ENCODE measurements at places on chromosomes 5 and 9. TPM values are rescaled to one million over a fixed set of nuclear protein-coding genes. Genes with fewer than 3 reads are reported as not detected.
A peak's percentile ranks its signal among the peaks of the same experiment; 100 is the strongest.

The LOX gene
- 0.65 TPM for total RNA-seq

DNA sequence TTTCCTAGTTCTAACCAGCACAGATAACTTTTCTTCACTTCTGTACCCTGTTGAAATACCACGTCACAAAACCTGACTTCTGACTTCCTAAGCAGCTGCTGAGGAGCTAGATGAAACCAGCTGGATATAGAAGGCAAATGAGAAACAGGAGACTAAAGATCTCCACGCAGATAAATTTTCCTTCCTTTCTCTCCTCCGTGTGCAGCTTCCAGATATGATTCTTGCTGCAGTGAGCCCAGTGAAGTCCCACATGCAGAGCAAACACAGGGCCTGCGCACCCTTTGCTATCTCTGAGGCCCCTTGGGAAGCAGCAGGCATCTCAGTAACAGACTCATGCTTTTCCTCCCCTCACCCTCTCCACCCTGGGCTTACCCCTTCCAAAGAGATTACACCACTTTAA is 1638.3 kb downstream of the MAT2B start:
- no peaks in the 10 kb centered on the region for H3K27me3 ChIP-seq
- no peak overlapping the region for H3K27ac ChIP-seq
- H3K4me1 ChIP-seq: no peaks in the 10 kb centered on the region
- no peak for DNase-seq

DNA sequence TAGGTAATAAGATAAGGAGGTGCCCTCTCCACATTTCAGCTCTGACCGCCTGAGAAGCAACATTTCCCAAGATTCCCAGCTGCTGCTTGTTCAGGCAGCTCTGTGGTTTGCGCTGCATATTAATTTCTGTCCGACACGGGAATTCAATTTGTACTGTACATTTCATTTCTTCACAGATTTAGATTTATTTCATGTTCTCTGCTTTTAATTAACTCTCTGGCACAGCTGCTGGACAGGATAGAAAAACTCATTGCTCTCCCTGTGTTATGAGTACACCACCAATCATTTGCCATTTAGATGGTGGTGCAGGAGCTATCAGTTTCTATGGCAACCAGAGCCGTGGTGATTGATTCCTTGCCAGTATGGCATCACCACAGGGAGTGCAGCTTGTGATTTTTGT is 558.5 kb downstream of the DMRTA1 start:
- H3K27ac ChIP-seq: no peak overlapping the region
- no peaks in the 10 kb centered on the region for H3K36me3 ChIP-seq
- no peaks in the 10 kb centered on the region for H3K27me3 ChIP-seq
- no peak for DNase-seq
- no peak overlapping the region for H3K4me3 ChIP-seq

DNA sequence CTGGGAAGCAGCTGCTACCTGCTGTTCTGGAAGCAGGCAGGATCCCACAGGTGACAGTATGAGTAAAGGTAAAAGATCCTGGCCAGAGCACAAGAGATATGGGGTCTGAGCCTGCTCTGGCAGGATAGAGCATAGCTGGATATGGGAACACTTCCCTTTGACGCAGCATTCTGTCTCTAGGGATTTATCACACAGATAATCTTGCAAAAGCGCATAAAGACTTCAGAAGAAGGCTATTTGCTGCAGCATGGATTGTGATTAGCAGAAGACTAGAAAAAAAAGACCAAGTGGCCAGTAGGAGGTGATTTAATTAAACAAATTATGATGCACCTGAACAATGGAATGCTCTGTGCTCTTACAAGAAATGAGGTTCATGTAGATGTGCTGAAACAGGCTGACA is 52.4 kb upstream of the PWWP2A start:
- H3K27ac ChIP-seq: no peak overlapping the region
- DNase-seq: no peak
- H3K27me3 ChIP-seq: peaks cover 48% of the 10 kb centered on the region
- no peaks in the 10 kb centered on the region for H3K36me3 ChIP-seq
- peaks cover 4% of the 10 kb centered on the region for H3K4me1 ChIP-seq
- no peak overlapping the region for H3K4me3 ChIP-seq

DNA sequence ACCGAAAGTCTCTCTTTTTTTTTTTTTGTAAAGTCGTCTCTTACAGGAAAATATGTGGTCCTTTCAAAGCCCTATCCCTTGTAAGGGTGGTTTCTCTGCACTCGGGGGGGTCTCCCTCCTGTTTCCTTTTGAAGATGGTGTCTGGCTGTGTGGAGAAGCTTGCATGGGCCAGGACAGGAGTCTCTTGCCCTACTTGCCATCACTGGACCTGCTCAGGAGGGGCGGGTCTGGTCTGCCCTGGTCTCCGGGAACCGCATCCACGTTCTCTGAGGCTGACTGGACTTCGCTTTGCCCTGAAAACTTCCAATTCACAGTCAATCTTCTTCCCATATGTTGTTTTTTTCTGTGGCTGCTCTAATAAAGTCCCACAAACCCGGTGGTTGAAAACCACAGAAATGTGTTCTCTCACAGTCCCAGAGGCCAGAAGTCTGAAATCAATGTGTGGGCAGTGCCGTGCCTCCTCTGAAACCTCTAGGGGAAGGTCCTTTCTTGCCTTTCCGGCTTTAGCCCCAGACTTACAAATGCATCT is 92.9 kb upstream of the IER5L start:
- peak overlapping the region; percentile 84 for H3K4me3 ChIP-seq
- H3K36me3 ChIP-seq: peaks cover 2% of the 10 kb centered on the region
- H3K27ac ChIP-seq: peak overlapping the region; percentile 80
- peaks cover 31% of the 10 kb centered on the region for H3K4me1 ChIP-seq

DNA sequence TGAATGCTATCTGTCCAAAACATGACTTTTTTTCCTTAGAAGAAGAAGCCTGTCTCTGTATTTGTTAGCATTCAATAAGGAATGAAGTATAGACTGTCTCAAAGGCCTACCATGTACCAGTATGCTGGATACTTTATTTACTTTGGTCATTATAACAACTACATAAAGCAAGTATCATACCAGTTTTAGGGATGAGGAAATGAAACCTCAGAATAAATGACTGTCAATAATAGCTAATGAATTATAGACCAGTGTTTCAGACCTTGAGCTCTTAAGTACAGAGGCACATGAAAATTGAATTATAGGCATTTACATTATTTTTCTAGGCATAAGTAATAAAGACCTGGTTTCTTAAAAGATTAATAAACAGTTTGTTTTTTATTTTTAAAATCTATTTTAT is 166.4 kb upstream of the TLX3 start:
- DNase-seq: no peak
- no peaks in the 10 kb centered on the region for H3K36me3 ChIP-seq
- no peak overlapping the region for H3K27ac ChIP-seq
- no peak overlapping the region for H3K4me3 ChIP-seq

DNA sequence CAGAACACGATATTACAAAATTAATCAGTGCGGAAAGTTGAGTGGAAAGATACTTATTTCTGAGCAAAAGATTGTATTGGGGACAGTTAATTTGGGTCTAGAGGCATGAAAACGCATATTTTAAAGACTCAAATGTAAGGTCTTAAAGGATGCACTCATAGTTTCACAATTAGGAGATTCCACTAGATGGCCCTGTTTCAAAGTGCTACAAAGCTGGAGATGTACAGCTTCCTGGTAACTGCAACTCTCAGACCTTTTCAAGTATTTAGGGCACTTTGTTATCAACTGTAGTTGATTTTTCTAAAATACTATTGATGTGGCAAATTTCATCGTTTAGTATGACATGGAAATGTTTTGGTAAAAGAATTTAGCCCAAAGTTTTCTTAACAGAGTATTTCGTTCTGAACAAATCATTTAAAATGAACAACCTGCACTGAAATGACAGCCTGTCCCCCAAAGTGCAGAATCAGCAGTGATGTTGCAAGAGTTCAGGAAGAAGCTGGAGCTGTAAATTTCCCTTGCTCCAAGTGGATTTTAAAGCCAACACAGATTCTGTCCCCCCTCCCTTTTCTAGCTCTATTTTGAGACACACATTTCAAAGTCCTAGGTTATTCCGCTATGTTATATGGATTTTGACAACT is 16.2 kb upstream of the NDUFB6 start:
- H3K36me3 ChIP-seq: peaks cover 5% of the 10 kb centered on the region
- H3K27me3 ChIP-seq: peaks cover 60% of the 10 kb centered on the region
- no peak overlapping the region for H3K4me3 ChIP-seq
- peaks cover 2% of the 10 kb centered on the region for H3K4me1 ChIP-seq
- no peak overlapping the region for H3K27ac ChIP-seq

DNA sequence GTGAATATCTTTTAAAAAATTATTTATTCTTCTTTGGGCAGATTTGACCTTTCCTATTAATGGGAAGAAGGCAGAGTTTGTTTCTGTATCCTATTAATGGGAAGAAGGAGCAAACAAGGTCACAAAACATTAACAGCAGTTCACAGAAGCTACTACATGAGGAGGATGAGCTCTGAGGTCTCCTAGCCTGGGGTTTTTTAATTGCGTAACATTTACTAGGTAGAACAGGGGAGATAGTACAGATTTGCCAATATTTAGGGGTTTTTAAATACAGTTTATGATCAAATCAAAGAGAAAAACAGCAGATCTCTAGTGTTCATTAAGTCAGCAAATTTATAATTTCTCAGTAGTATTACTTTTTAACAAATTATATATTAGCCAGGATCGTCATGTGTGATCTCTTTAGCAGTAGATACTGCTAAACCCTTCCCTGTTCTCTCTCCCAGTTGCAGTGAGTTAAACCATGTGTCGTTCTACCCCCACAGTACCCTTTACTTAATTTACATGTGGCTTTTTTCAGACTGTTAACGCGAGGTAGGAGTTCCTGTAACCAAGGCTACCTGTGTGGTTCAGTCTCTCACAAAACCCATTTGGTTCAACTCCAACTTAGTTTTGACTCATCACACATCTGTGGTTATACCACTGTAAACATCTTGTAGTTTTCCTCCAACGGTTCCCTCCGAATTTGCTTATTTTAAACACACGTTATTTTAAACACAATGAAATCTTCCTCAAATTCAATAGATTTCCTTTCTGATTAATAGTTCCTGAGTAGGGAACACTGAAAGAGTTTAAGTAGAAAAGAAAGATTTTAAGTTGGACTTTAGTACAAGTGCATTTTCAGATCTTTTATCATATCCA is 13.3 kb downstream of the SLC25A46 start:
- H3K36me3 ChIP-seq: peaks cover 20% of the 10 kb centered on the region
- H3K4me3 ChIP-seq: peak overlapping the region; percentile 61
- no peak for DNase-seq
- H3K4me1 ChIP-seq: peaks cover 41% of the 10 kb centered on the region

- H3K27ac ChIP-seq: no peak overlapping the region
- H3K27me3 ChIP-seq: no peaks in the 10 kb centered on the region
- H3K4me1 ChIP-seq: peaks cover 8% of the 10 kb centered on the region
- H3K4me3 ChIP-seq: no peak overlapping the region
- no peak for DNase-seq
- H3K36me3 ChIP-seq: peaks cover 3% of the 10 kb centered on the region
These were observed 62.5 kb upstream of the PLPP1 start for GRCh38 chr5:55597014-55597981.

GRCh38 chr5:145350513-145350912 is 484.6 kb downstream of the PRELID2 start:
- no peaks in the 10 kb centered on the region for H3K36me3 ChIP-seq
- no peak for DNase-seq
- no peak overlapping the region for H3K27ac ChIP-seq
- no peak overlapping the region for H3K4me3 ChIP-seq
- H3K4me1 ChIP-seq: no peaks in the 10 kb centered on the region
- H3K27me3 ChIP-seq: no peaks in the 10 kb centered on the region

- no peak overlapping the region for H3K27ac ChIP-seq
- no peaks in the 10 kb centered on the region for H3K27me3 ChIP-seq
- H3K4me1 ChIP-seq: no peaks in the 10 kb centered on the region
- no peaks in the 10 kb centered on the region for H3K36me3 ChIP-seq
These were observed 1093.6 kb downstream of the CDH9 start for GRCh38 chr5:25944786-25945185.

DNA sequence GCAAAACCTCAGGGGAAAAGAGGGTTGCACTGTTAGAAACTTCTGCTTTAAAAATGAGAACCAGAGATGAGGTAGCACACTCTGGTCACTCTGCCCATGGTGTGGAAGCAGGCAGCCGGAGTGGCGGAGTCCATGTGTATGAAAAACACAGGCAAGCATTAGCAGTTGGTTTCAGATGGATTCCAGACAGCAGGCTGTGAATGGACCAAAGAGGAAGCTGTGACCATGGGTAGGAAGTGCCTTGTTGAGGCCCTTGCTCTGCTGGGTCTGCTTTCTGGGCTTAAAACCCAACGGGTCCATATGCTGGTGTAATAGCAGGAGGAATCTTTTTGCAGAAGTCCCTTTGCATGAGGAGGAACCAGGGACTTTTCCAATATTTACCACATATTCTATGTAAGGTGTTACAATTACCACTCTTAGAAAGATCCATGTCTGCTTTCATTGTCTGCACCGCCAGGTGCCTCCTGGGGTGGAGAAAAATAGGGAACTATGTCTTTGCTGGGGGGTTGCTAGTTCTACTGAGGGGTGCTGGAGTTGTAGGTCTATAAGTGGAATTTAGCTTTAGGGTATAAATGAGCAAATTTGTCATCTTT is 77.0 kb downstream of the ANKRD55 start:
- H3K36me3 ChIP-seq: no peaks in the 10 kb centered on the region
- DNase-seq: no peak
- H3K27me3 ChIP-seq: no peaks in the 10 kb centered on the region
- peaks cover 43% of the 10 kb centered on the region for H3K4me1 ChIP-seq

GRCh38 chr9:76245518-76245917 is 148.7 kb downstream of the RFK start:
- DNase-seq: no peak
- no peak overlapping the region for H3K27ac ChIP-seq
